Spinal cord (tissue), 10 donors: ENCODE measurements at places on chromosomes 4 and X.

DNA sequence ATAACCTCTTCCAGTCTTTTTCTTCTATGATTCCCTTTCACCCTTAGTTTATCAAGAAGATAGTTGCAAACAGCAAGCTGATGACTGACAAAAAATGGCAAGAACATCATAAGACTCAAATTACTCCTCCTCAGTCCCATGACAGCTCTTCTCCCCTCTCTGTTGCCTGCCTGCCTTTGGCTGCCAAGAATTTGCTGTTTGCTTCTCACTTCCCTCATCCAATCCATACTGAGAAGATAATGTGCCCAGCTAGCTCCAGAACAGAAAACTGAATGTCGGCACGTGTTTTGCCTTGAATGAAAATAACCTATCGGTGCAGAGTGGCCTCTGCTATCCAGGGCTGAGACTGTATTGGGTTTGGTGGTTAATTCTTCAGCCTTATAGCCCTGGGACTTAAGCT lies 192.1 kb downstream of the PPARGC1A start:
- DNase-seq = peak; percentile 68

GRCh38 chrX:103742339-103742738 lies 31.6 kb downstream of the TMEM31 start:
- no peak for DNase-seq

DNA sequence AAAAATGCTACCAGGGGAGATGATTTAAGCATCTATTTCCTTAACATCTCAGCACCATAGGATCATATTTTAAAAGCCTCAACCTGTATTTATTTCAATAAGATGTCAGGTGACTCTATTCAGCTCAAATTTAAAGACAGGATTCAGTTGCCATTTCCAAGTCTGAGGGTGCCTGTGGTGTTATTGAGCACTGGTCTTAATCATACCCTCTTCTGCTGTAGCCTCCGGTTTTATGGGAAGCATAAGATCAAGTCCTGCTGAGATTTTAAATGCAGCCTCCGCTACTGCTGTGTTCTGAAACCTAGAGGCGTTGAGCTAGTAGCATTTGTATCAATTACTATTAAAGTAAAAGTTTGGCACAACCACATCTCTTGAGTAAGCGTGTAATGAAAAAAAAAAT lies 185.7 kb upstream of the NWD2 start:
- DNase-seq = peak; percentile 5

GRCh38 chr4:10715135-10715534 lies 30.6 kb upstream of the CLNK start:
- DNase-seq = no peak

DNA sequence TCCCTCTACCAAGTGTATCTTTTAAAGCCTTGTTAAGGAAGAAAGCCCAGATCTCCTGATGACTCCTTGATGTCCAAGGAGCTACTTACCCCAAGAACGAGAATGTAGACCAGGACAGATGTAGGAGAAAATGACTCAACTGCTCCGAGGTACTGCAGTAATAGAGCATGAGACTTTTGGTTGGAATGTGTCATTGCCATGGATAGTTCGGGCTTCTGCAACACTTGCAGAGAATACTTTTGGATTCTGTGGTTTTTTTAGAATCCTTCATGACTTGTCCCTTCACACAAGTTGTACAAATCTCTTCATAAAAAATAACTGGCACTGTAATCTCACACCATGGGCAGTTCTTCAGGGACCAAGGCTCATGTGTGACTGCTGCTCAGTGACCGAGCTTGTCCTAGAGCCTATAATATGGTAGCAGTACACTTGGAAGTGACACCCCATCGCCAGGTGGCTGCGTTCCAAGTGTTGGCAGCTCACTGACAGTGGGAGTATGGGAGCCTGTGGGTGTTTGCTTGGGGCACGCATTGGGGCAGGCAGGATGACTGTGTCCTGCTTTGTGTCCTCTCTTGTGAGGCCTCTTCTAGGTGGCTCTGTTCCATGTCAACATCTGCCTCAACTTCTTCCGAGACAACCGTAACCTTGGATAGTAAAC lies 87.9 kb upstream of the WDR1 start:
- DNase-seq = no peak

DNA sequence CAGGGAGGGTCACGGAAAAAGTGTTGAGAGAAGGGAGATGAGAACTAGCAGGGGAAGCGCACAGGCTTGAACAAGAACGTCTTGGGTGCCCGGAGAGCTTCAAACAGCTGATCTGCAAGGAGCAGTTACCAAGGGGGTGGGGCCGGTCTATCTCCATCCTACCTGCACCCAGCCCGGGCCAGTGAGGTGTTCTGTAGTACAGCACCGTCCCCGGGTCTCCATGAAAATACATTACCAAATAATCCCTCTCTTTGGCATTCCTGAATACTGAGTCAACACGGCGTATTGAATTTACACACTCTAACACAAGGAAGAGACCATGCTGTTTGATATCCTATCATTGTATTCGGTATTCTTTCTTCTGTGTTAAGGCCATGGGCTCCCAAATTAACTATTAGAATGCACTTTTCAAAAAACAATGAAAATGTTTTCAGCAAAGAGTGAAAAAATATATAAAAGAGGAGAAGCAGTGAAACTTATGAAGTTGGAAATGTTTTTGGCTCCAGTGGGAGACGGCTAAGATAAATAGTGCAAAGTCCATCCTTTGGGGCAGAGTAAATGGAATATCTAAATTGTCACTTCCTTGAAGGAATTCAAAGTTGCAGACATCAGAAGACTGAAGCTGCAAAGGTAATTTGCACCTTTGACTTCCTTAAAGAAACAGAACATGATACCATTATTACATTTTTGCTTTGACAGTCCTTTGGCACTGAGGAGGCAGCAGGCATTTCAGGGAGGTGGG lies 90.3 kb downstream of the DHRSX start:
- no peak for DNase-seq

DNA sequence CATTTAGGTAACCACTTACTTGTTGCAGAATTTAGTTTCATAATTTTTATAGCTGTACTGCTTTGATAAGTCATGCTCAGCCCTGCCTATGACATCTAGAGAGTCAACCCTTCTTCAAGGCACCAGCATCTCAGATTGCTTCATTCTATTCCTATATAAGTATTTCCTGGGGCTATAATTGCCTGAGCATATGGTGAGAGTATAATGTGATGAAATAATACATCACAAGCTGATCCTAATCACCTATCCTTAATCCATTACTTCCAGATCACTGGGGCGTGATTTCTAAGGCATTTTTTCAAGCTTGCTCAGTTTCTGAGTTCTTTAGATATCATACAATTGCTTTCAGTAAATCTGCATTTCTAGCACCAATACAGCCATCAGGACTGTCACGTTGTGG lies 200.0 kb upstream of the NPY2R start:
- no peak for DNase-seq

- no peak for DNase-seq
Observed at GRCh38 chr4:137812258-137812657, 280.0 kb upstream of the PCDH18 start.

DNA sequence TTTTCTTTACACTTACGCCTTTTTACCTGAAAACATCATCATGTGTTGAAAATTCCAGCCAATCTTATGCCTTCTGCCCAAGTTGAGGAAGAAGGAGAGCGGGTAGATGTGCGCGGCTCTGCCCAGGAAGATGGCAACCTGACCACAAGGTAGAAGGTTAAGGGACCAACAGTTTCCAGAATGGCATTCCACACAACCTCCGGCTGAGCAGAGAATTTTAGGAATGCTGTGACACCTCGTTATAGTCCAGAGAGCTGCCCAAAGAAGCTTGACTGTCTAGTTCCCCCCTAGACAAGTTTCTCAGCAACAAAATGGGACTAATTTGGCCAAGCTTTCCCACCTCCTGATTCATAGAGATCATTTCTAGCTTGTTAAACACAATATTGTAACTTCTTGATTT lies 75.1 kb downstream of the CHST7 start:
- DNase-seq = no peak

- DNase-seq = no peak
Observed at GRCh38 chr4:155548173-155548572, 118.5 kb upstream of the GUCY1A1 start.

- DNase-seq = no peak
Observed at GRCh38 chr4:112341033-112341432, 43.9 kb downstream of the ALPK1 start.

DNA sequence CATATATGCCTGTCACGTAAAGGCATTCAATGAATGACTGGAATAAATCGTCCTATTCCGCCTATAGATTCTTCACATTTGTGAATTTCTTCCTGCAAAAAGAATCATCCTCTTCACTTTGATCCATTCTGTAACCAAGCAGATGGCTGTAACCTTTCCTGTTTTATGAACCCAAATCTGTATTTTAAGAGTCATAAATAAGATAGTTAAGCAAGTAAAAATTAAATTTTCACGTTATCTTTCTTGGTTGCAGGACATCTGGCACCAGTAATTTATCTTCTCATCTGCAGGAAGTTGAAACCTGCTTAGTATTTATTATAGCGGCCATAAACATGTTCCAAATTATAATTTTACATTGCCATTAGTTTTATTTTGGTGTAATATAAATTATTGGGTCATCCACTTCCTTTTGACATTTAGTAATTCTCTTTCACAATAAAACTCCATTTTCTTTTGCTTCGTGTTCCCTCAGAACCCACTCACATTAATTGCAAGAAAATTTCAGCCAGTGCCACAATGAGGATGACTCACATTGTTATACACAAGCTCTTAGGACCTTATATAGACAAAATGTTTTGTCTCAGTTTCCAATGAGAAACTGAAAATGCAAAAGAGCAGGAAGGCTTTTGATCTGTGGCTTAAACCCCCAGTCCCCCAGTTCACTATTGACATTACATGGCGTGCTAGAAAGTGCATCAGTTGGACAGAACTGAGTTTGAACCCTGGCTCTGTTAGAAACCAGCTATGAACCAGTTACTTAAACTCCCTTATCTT lies 51.1 kb downstream of the TMEM156 start:
- DNase-seq = no peak

- no peak for DNase-seq
Observed at GRCh38 chr4:2427383-2428334, 8.9 kb downstream of the CFAP99 start.

- DNase-seq = no peak
Observed at GRCh38 chr4:154276496-154276895, 215.1 kb downstream of the DCHS2 start.

DNA sequence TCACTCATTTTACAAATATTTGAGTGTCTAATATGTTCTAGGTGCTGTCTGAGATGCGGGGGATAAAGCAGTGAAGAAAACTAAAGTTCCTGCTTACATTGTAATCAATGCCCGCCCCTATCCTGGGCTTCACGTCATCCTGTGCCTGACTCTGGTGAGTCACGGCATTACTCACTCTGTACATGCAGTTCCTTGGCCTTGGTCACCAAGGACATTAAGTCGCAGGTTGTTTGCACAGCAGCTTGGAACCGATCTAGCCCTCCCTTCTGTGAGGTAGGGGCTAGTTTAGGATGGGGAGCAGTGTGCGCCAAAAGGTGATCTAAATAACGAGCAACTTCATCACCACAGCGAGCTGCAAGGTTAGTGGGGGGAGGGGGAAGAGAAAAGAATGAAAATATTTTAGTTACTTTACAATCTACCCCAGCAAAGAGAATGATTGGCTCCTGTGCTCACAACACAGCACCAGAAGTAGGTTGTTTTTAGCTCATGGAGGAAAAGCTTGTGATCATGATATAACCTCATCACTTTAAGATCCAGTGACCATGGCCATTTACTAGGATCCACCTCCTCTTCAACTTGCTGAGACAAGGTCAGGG lies 48.0 kb upstream of the HDAC8 start:
- no peak for DNase-seq

DNA sequence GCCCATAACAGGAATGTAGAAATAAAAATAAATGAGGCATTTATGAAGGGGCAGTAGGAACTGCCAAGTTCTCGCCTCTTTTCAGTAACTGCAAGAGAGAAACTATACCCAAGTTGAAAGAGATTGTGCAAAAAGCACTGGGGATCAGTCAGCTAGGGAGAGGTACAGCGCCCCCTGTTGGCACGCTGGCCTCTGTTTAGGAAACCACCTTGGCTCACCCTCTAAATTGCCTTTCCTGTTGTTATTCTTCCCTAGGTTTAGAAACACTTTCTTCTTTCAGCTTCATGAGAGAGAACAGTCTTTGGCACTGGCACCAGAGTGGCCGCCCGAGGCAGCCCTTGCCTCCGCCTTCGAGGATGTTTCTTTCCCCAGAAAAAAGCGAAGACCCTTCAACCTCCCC lies 348.5 kb downstream of the MID1IP1 start:
- DNase-seq = peak; percentile 79

- no peak for DNase-seq
Observed at GRCh38 chrX:119087121-119087520, 14.3 kb downstream of the CT47C1 start.

GRCh38 chrX:9902656-9903055 lies 64.5 kb upstream of the CLDN34 start:
- DNase-seq = peak; percentile 58

- DNase-seq = no peak
Observed at GRCh38 chrX:112636951-112637581, 42.7 kb downstream of the LHFPL1 start.

- DNase-seq = no peak
Observed at GRCh38 chrX:119996069-119996468, 52.5 kb upstream of the NKAP start.

DNA sequence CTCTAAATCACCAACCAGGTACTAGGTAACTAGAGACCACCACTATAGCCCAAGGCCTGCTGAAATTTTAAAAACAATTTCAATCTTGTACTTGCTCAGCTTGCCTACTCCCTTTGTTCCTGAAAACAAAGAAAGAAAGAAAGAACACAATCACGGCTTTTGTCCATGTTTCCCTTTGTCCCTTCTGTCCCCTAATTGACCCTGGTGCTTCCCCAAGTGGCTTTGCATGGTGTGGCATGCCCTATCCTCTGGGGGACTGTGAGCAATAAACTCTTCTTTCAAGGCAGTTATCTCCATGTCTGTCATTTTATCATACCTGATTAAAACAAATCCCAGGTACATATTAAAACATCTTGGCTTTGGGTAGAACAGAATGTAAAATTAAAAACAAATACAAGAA lies 94.8 kb downstream of the ARSJ start:
- DNase-seq = no peak

GRCh38 chrX:102154900-102155805 lies 624 bp downstream of the BEX5 start:
- no peak for DNase-seq

DNA sequence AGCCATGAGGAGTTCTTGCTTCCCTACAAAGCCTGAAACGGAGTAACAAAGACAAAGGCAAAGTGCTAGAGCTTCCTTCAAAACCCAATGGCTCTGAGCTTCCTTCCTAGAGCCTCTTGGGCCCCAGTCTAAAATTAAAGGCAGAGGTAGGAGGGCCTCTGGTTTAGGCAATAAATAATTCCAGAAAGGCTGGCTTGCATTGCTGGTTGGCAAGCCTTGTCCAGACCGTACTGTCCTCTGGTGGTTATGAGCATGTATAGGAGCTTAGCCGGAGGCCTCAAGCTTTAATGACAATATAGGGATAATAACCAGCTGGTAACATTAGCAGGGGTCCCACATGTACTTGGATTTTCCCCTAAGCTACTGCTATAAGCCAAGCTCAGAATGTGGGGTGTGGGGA lies 237.3 kb downstream of the AR start:
- DNase-seq = no peak

GRCh38 chr4:3304831-3305609 lies 12.2 kb downstream of the RGS12 start:
- DNase-seq = peak; percentile 69
